ENCODE measurements at places on chromosomes 4 and X. TPM values are rescaled to one million over a fixed set of nuclear protein-coding genes. Genes with fewer than 3 reads are reported as not detected.

Gene SPANXB1
- total RNA-seq: not detected

Gene RBM41
- total RNA-seq: 11.8 TPM

Gene SULT1B1
- total RNA-seq: under 0.01 TPM

Gene UGT2B15
- not detected for total RNA-seq

Gene MAGEA8
- total RNA-seq: not detected

Gene HSPA4L
- total RNA-seq: 4.0 TPM

Gene BEX5
- total RNA-seq: not detected

Gene FAM47A
- total RNA-seq: not detected

Gene FOXP3
- total RNA-seq: not detected

Measured in smooth muscle cell of bladder (primary cell).